Suprapubic skin (tissue), 4 donors: ENCODE measurements at places on chromosomes 6 and 20. TPM values are rescaled to one million over a fixed set of nuclear protein-coding genes. Genes with fewer than 3 reads are reported as not detected.
A peak's percentile ranks its signal among the peaks of the same experiment; 100 is the strongest.

Gene OVOL2
- 16.9 TPM for total RNA-seq

Gene HSPA1L
- 1.6 TPM for total RNA-seq

Gene TTLL9
- total RNA-seq, result not detected

Gene MATN4
- 0.94 TPM for total RNA-seq

Gene ADTRP
- total RNA-seq, result 39.5 TPM

Gene BNIP5
- total RNA-seq, result 0.11 TPM

Gene SSR1
- 41.2 TPM for total RNA-seq

Gene CCN6
- not detected for total RNA-seq

Gene JARID2
- total RNA-seq, result 20.0 TPM

Gene HLA-DPA1
- total RNA-seq, result 21.1 TPM

DNA sequence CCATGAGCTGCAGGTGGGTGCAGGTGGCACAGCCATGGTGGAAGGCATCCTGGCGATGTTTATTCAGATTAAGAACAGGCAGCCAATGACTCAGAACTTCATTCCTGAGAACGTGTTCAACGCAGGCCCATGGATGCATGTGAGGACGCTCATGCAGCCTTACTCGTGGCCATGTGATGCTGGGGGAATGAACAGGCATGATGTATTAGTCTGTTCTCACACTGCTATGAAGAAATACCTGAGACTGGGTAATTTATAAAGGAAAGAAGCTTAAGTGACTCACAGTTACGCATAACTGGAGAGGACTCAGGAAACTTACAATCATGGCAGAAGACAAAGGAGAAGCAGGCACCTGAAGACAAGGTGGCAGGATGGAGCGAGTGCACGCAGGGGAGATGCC, 146.6 kb downstream of the RNASET2 start:
- no peaks in the 10 kb centered on the region for H3K4me1 ChIP-seq
- DNase-seq, result no peak
- H3K36me3 ChIP-seq, result no peaks in the 10 kb centered on the region
- H3K27ac ChIP-seq, result no peak overlapping the region

GRCh38 chr6:27591699-27592480, 119.0 kb upstream of the ZNF184 start:
- DNase-seq, result no peak
- H3K27me3 ChIP-seq, result peaks cover 91% of the 10 kb centered on the region
- H3K4me1 ChIP-seq, result peaks cover 7% of the 10 kb centered on the region
- no peaks in the 10 kb centered on the region for H3K36me3 ChIP-seq

- no peaks in the 10 kb centered on the region for H3K27me3 ChIP-seq
- H3K27ac ChIP-seq, result no peak overlapping the region
- no peak for DNase-seq
- no peak overlapping the region for H3K4me3 ChIP-seq
- no peaks in the 10 kb centered on the region for H3K4me1 ChIP-seq
Observed at GRCh38 chr6:10954590-10955010, 67.7 kb downstream of the SYCP2L start.

GRCh38 chr6:168713839-168714238, 272.9 kb downstream of the SMOC2 start:
- H3K4me3 ChIP-seq, result no peak overlapping the region
- H3K36me3 ChIP-seq, result no peaks in the 10 kb centered on the region
- H3K4me1 ChIP-seq, result no peaks in the 10 kb centered on the region
- no peak for DNase-seq
- no peak overlapping the region for H3K27ac ChIP-seq

- H3K27ac ChIP-seq, result no peak overlapping the region
- DNase-seq, result no peak
- H3K4me1 ChIP-seq, result no peaks in the 10 kb centered on the region
- H3K4me3 ChIP-seq, result no peak overlapping the region
- H3K36me3 ChIP-seq, result no peaks in the 10 kb centered on the region
Observed at GRCh38 chr6:149202952-149203351, 114.6 kb upstream of the TAB2 start.

- H3K36me3 ChIP-seq, result no peaks in the 10 kb centered on the region
- H3K4me1 ChIP-seq, result peaks cover 5% of the 10 kb centered on the region
- no peak overlapping the region for H3K27ac ChIP-seq
- DNase-seq, result no peak
- no peak overlapping the region for H3K4me3 ChIP-seq
- no peaks in the 10 kb centered on the region for H3K27me3 ChIP-seq
Observed at GRCh38 chr6:105539911-105540310, 137.0 kb upstream of the PREP start.

DNA sequence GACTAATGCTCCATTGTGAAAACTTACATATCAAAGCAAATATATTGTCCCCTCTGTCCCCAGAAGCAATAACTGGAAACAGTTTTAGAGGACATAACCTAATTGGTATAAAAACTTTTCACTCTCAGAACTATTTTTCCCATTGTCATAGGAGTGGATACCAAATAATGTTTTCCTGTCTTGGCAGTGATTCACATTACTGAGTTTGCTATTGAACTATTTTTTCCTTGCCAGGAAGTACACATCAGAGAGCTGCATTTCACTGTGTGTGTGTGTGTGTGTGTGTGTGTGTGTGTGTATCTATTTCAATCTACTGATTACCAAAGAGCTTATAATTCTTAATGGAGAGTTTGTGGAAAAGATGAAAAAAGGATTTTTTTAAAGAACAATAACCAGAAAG, 45.4 kb downstream of the AKAP12 start:
- peaks cover 6% of the 10 kb centered on the region for H3K4me1 ChIP-seq
- no peaks in the 10 kb centered on the region for H3K27me3 ChIP-seq
- no peaks in the 10 kb centered on the region for H3K36me3 ChIP-seq
- no peak for DNase-seq

- no peak overlapping the region for H3K4me3 ChIP-seq
- H3K4me1 ChIP-seq, result no peaks in the 10 kb centered on the region
- H3K36me3 ChIP-seq, result no peaks in the 10 kb centered on the region
- no peak for DNase-seq
Observed at GRCh38 chr6:139567095-139567494, 192.6 kb upstream of the CITED2 start.

DNA sequence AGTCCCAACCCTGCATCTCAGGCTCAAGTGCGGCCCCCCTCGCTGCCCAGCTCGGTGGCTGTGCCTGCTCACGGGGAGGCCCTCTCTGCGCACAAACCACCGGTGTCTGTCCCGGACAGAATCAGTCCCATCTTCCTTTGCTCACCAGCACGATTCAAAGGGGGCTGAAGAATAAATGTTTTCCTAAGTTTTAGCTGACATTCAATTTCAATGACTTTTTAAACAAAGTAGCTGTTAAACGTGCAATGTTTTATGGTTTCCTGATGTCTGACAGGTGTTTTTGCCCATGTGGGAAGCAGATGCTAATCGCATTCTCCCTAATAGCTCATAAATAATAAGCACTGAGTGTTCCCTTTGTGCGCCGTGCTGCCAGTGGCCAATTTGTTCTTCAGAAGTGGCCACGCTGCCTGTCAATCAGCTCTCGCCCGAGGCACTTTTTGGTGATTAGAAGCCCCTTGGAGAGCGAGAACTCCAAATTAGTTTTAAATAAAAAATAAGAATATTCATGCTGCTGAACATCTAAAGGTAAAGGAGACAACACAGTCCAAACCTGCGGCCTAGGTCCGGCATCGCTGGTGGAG, 26.3 kb downstream of the BHLHE23 start:
- H3K36me3 ChIP-seq, result no peaks in the 10 kb centered on the region
- H3K4me3 ChIP-seq, result no peak overlapping the region
- peaks cover 100% of the 10 kb centered on the region for H3K27me3 ChIP-seq

GRCh38 chr20:13265941-13266340, 44.9 kb downstream of the ISM1 start:
- H3K4me3 ChIP-seq, result no peak overlapping the region
- no peaks in the 10 kb centered on the region for H3K36me3 ChIP-seq
- no peak for DNase-seq

GRCh38 chr6:156507656-156508055, 269.5 kb upstream of the ARID1B start:
- H3K4me3 ChIP-seq, result no peak overlapping the region
- no peaks in the 10 kb centered on the region for H3K36me3 ChIP-seq
- no peak for DNase-seq
- H3K27ac ChIP-seq, result no peak overlapping the region
- no peaks in the 10 kb centered on the region for H3K4me1 ChIP-seq

GRCh38 chr20:35311409-35311808, 19.2 kb upstream of the FAM83C start:
- no peak overlapping the region for H3K27ac ChIP-seq
- H3K36me3 ChIP-seq, result no peaks in the 10 kb centered on the region
- peaks cover 38% of the 10 kb centered on the region for H3K4me1 ChIP-seq
- DNase-seq, result no peak
- no peak overlapping the region for H3K4me3 ChIP-seq

DNA sequence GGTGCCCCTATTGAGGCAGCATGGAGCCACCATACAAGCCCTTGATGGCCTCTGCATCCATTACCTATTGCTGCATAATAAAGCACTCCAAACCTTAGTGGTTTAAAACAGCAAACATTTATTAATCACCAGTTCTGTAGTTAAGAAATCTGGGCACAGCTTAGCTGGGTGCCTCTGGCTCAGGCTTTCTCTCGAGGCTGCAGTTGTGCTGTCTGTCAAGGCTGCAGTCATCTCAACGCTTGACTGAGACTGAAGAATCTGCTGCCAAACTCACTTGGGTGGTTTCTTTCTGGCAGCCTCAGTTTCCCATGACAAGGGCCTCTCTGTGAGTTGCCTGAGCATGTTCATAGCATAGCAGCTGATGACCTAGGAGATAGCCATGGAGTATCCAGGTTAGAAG, 207.4 kb upstream of the LRFN2 start:
- H3K27me3 ChIP-seq, result no peaks in the 10 kb centered on the region
- no peaks in the 10 kb centered on the region for H3K36me3 ChIP-seq
- no peak overlapping the region for H3K4me3 ChIP-seq
- H3K27ac ChIP-seq, result no peak overlapping the region

DNA sequence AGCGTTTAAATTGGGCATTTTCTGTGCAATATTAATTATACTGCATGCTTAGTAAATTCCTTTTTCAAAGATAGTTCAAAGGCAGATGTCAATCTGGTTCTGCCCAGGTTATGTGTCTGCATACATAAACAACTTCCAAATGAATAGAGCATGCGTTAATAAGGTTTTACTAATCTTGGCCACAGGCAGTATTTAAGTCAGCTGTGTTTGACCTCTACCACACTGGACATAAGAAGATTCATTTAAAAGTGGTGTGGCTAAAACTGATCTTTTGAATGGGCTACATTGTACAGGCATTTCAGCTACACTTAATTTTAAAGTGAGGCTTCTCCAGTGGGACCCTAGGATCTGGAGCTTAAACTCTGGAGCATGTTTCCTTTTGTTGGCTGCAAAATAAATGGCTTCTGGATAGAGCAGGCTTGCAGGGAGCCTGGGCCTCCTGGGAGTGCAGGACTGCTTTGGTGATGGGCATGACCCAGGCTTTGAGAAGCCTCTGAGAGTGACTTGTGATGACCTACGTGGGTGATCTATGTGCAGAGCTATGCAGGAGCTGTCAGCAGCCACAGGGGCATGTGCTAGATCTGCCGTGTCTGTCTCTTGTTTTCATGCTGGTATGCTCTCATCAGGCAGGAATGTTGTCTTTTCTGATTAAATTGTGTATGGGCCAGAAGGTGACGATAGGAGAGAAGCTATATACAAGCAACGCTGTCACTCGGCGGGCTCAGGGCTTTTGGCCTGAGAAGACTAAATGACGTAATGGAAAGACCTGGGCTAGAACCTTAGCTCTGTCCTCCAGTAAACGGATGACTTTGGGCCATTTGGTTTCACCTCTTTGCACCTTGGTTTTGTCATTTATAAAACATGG, 331.2 kb downstream of the QKI start:
- H3K27ac ChIP-seq, result no peak overlapping the region
- DNase-seq, result no peak
- H3K4me3 ChIP-seq, result no peak overlapping the region
- H3K27me3 ChIP-seq, result no peaks in the 10 kb centered on the region
- H3K36me3 ChIP-seq, result no peaks in the 10 kb centered on the region

- no peak for DNase-seq
- no peak overlapping the region for H3K27ac ChIP-seq
- peaks cover 48% of the 10 kb centered on the region for H3K27me3 ChIP-seq
- no peaks in the 10 kb centered on the region for H3K36me3 ChIP-seq
Observed at GRCh38 chr20:575230-575629, 31.6 kb upstream of the CSNK2A1 start.

- no peaks in the 10 kb centered on the region for H3K27me3 ChIP-seq
- DNase-seq, result no peak
- H3K36me3 ChIP-seq, result no peaks in the 10 kb centered on the region
Observed at GRCh38 chr6:135922746-135923145, 71.2 kb downstream of the PDE7B start.

- peaks cover 4% of the 10 kb centered on the region for H3K4me1 ChIP-seq
- H3K27me3 ChIP-seq, result no peaks in the 10 kb centered on the region
- no peak for DNase-seq
- H3K36me3 ChIP-seq, result no peaks in the 10 kb centered on the region
Observed at GRCh38 chr20:33437141-33437911, 6.2 kb downstream of the SNTA1 start.

GRCh38 chr6:82750556-82750955, 315.1 kb downstream of the UBE3D start:
- H3K4me3 ChIP-seq, result no peak overlapping the region
- H3K36me3 ChIP-seq, result no peaks in the 10 kb centered on the region
- H3K4me1 ChIP-seq, result no peaks in the 10 kb centered on the region
- no peaks in the 10 kb centered on the region for H3K27me3 ChIP-seq

- H3K4me1 ChIP-seq, result peaks cover 3% of the 10 kb centered on the region
- no peak overlapping the region for H3K4me3 ChIP-seq
- peaks cover 28% of the 10 kb centered on the region for H3K36me3 ChIP-seq
- DNase-seq, result no peak
- peak overlapping the region; percentile 3 for H3K27ac ChIP-seq
- H3K27me3 ChIP-seq, result no peaks in the 10 kb centered on the region
Observed at GRCh38 chr6:149723771-149724417, 6.0 kb upstream of the LATS1 start.

DNA sequence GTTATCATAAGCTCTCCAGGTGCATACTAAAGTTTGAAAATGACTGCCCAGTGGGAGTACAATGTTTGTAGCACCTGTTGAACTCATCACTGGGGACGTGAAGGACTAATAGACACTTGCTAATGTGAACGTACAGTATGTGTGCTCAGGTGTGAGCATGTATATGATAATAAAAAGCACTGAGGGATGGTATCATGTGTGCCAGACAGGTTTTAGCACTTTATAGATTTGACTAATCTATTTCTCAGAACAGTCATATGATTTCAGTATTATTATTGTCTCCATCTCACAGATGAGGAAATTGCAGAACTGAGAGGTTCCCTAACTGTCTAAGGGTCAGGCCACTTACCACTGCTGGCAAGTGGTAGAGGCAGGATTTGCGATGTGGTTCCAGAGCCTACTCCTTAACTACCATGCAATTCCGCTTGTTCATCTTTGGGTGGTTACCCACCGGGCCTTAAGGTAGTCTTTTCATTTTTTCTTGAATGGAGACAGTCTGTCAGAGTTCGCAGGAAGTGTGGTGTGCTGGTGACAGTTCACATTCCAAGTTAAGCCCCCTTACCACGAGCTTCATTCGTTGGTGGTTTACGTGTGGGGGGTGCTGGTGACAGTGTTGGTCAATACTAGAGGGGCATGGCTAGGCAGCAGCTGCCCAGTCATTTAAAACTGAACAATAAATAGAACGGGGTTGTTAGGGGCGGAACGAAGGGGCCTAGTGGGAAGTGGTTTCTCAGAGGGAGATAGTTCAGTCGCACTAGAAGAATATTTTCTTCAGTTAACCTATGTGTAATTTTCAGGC, 46.8 kb downstream of the RREB1 start:
- H3K27ac ChIP-seq, result no peak overlapping the region
- no peak overlapping the region for H3K4me3 ChIP-seq
